ENCODE measurements at places on chromosomes 1 and 21.

- peak; percentile 78 for DNase-seq
Measured at GRCh38 chr1:15430787-15431570, 7.3 kb upstream of the CTRC start.

DNA sequence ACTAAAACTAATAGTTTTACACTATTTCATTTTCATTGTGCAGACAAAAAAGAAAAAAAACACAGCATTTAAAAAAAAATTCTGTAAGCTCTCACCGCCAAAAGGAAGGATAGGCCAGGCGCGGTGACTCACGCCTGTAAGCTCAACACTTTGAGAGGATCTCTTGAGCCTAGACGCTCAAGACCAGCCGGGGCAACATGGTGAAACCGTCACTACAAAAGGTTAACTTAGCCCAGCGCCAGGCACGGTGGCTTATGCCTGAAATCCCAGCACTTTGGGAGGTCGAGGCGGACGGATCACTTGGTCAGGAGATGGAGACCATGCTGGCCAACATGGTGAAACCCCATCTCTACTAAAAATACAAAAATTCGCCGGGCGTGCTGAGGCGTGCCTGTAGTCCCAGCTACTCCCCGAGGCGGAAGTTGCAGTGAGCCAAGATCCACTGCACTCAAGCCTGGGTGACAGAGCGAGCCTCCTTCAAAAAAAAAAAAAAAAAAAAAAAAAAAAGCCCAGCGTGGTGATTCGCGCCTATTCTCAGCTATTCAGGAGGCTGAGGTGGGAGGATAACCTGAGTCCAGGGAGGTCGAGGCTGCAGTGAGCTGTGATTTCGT is 14.3 kb upstream of the SPEN start:
- peak; percentile 25 for DNase-seq

- no peak for DNase-seq
Measured at GRCh38 chr1:62058956-62059355, 135.7 kb upstream of the L1TD1 start.

GRCh38 chr1:153333902-153334301 is 14.7 kb downstream of the PGLYRP4 start:
- no peak for DNase-seq

GRCh38 chr1:233328142-233328921 is 808 bp downstream of the MAP3K21 start:
- peak; percentile 23 for DNase-seq

DNA sequence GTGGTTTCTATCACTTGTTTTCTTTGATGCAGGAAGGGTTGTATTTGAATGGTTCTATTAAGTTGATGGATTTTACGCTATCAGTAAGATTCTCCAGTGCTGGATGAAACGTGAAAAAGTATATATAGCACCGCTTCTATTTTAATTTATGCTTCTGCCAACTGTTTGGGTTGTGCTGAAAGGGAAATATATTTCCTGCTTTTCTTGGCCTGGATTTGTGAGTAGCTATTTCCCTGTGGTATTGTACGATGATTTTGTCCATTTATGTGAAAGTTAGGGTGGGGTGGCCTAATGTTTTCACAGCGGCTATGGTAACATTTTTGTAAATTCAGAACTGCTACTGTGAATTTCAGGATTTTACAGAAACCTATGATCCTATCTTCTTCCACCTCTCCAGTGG is 322 bp downstream of the C1orf162 start:
- no peak for DNase-seq

DNA sequence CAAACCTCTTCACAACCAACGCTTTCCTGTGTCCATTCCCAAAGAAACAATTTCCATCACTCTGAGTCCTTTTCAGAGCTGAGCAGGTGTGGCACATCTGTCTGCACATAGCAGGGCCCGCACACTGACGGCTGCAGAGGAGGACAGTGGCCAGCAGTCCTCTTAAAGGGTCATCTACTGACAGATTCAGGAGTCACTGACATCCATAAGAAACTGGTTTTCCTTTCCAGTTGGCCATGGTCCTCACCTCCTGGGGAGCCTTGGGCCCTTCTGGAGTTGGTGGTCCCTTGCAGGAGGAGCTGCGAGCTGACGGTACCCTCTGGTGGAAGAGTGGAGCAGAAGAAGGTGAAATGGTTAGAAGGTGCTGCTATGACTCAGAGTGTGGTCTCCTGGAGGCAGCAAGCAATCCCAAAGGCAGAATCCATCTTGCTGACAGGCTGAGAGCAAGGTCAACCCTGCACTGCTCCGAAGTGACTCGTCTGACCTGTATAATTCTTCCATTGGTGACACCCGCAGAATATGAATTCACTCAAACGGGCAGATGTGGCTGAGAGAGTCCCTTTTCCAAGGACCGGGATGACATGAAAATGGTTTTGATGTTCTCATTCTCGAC is 278.5 kb upstream of the C1orf174 start:
- no peak for DNase-seq

DNA sequence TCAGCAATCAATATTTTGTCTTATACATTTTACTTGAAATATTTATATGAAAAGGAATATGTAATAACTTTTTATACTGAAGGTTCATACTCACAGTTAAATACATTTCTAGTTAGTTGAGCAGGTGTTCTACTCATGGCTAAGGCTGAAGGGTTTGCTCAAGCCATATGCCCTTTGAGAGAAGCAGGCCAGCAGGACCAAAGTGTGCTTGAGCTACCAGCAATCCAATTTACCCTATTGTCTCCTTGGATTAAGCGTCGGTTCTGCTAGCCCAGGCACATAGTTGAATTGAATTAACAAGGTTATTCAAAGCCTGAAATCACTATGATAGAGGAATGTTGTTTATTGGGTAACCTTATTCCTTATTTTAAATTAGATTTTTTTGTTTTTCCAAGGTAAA is 151.5 kb upstream of the BACE2 start:
- DNase-seq = no peak

GRCh38 chr1:169595764-169596711 is 9.8 kb upstream of the F5 start:
- no peak for DNase-seq

Data from stimulated activated CD4-positive, alpha-beta T cell treated with anti-CD3 and anti-CD28 coated beads, Interleukin-12 subunit alpha, Interleukin-12 subunit beta, amount 100 ng/mL, for 4 hours (primary cell).